ENCODE measurements at places on chromosomes 7 and 10. TPM values are rescaled to one million over a fixed set of nuclear protein-coding genes. Genes with fewer than 3 reads are reported as not detected.

The CASTOR2 gene
- total RNA-seq = 3.7 TPM

The GATA3 gene
- 1.7 TPM for total RNA-seq

The PGAM2 gene
- not detected for total RNA-seq

The PSD gene
- 0.78 TPM for total RNA-seq

The ITIH2 gene
- not detected for total RNA-seq

The RPEL1 gene
- not detected for total RNA-seq

The ZNF786 gene
- 11.6 TPM for total RNA-seq

The IQUB gene
- 0.10 TPM for total RNA-seq

The LRRD1 gene
- total RNA-seq = not detected

The EGR2 gene
- total RNA-seq = 0.03 TPM
